ENCODE measurements at places on chromosomes 2 and 18.

- no peak for DNase-seq
Observed at GRCh38 chr2:190589008-190589407, 54.5 kb upstream of the NEMP2 start.

DNA sequence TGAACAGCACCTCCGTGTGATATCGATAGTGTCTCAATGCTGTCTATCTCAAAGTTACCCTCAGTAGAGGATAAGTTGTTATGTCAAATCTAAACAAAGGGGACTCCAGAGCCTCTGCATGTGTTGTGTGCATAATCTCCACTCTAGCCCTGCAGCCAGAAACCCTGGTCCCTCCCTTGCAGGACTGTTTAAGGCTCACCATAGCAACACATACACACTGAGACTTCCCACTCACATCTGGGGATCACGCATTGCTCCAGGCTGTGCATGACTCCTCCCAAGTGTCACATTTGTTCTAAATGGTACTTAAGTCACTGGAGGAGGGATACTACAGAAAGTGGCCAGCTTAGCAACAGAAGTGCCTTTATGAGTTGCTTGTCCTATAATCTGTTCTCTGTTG, 258.6 kb upstream of the CRIM1 start:
- DNase-seq, result no peak

DNA sequence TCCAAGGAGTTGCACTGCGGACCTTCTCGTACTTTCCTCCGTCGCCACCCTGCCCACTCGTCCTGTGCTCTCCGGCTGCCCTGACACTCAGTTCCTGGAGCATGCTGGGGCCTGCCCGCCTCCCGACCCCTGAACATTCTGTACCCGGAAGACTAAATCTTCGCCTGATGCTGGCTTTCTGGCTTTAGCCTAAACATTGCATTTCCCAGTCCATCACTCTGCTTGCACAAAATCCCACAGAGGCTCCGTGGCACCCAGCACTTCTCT, 550 bp upstream of the SFXN5 start:
- no peak for DNase-seq

DNA sequence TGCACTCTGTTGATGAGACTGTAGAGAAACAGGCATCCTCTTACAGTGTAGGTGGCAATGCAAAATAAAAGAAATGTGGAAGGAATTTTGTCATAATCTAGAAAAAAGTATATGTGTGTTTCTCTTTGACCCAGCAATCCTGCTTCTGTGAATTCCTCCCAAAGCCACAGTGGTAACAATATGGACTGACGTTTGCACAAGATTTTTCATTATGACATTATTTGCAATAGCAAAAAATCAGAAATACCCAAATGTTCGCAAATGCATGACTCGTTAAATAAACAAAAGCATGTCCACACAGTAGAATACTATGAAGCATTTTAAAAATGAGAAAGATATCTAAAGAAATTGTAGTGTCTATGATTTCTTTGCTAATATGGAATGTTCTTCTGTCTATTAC, 255.2 kb upstream of the NRP2 start:
- no peak for DNase-seq

GRCh38 chr2:127615511-127616166, 30.3 kb upstream of the GPR17 start:
- no peak for DNase-seq

- no peak for DNase-seq
Observed at GRCh38 chr2:54512663-54513362, 56.7 kb downstream of the SPTBN1 start.
